ENCODE measurements at places on chromosomes 7 and 10. TPM values are rescaled to one million over a fixed set of nuclear protein-coding genes. Genes with fewer than 3 reads are reported as not detected.

The HKDC1 gene
- total RNA-seq, result not detected

The VWDE gene
- 0.98 TPM for total RNA-seq

DNA sequence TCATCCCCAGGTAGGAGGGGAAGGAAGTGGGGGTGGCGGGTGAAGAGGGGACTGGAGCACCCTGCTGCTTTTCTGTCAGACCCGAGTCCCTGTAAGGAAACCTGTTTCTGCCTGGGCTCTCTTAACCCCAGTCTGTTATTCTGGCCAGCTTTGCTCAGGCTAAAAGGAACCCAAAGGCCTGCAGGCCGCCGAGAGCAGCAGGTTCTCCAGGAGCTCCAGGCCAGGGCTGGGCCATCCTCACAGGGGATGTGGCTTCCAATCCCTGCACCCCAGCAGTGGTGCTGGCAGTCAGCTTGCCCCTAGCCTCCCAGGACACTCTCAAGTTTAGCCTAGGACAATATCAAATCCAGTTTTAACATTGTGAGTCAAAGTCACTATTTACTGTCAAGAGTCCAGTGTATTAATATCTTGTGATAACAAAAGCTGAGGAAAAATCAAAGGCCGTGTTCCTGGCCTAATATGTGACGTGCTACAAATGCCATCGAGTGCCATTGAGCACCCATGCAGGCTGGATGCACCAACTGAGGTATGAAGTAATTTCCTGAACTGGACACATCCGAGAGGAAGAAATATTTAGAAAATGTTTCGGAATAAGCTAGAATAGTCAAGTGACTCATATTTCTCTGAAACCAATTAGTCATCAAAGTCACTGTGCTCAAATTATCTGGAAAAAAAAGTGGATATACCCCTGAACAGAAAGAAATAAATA is 7.0 kb downstream of the PKD1L1 start:
- no peaks in the 10 kb centered on the region for H3K27me3 ChIP-seq
- H3K36me3 ChIP-seq, result no peaks in the 10 kb centered on the region
- peaks cover 4% of the 10 kb centered on the region for H3K4me1 ChIP-seq
- H3K27ac ChIP-seq, result no peak overlapping the region

DNA sequence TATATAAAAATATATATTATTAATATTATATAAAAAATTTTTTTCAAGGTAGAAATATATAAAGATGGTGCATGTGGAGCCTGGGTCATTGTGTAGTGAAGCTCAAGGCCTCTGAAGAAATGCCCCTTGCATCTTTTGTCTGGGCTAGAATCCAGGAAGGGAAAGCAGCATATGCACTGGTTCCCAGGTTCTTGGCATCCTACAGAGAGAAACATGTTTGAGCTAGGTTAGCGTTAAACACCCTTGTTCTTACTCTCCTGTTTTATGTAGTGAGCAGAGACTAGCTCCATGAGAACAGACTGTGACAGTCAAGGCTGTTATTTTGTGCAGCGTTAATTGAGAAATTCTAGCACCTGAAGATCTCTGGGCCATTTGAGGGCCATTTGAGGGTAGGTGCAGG is 116.1 kb downstream of the POM121L12 start:
- no peak overlapping the region for H3K4me3 ChIP-seq
- no peak for DNase-seq
- H3K36me3 ChIP-seq, result no peaks in the 10 kb centered on the region
- H3K27ac ChIP-seq, result no peak overlapping the region
- no peaks in the 10 kb centered on the region for H3K4me1 ChIP-seq
- no peaks in the 10 kb centered on the region for H3K27me3 ChIP-seq

DNA sequence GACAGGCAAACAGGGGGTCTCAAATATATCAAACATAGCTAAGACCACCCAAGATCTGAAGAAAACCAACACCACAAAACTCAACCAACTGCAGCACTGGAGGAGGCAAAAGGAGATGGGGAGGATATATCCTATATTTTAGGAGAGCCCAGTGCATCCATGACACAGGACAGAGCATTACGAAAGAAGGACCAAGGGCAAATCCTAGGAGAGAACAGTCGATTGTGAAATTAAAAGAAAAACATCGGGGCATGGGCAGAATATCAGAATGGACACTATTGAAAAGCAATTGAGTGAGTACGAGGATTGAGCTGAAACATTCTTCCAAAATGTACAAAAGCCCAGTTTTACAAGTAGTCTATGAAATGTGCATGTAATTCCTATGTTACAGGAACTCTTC is 48.5 kb upstream of the DRGX start:
- DNase-seq, result no peak
- H3K4me3 ChIP-seq, result no peak overlapping the region
- H3K4me1 ChIP-seq, result peaks cover 17% of the 10 kb centered on the region
- peaks cover 12% of the 10 kb centered on the region for H3K27me3 ChIP-seq
- H3K36me3 ChIP-seq, result peaks cover 11% of the 10 kb centered on the region
- H3K27ac ChIP-seq, result no peak overlapping the region

DNA sequence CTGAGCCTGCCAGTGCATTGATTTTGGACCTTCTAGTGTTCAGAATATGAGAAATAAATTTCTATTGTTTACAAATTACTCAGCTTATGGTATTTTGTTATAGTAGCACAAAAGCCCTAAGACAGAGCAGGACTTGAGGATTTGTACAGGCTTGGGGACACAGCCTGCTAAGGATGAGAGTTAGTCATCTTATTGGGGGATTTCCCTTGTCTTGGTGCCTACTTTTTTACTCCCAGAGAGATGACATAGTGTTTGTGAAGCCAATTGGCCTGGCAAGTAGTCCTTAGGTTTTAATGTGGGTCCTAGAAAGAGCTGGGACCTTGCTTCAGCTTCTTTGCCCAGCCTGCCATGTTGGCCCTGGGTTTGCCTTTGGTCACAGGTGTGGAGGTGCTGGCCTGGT is 364.0 kb downstream of the REEP3 start:
- DNase-seq, result no peak
- no peak overlapping the region for H3K4me3 ChIP-seq
- H3K27ac ChIP-seq, result no peak overlapping the region
- no peaks in the 10 kb centered on the region for H3K4me1 ChIP-seq
- H3K36me3 ChIP-seq, result no peaks in the 10 kb centered on the region
- H3K27me3 ChIP-seq, result no peaks in the 10 kb centered on the region
